ENCODE measurements at places on chromosomes 2 and 18. TPM values are rescaled to one million over a fixed set of nuclear protein-coding genes. Genes with fewer than 3 reads are reported as not detected.

Gene MAIP1
- total RNA-seq, result 17.9 TPM

Gene SERPINB2
- total RNA-seq, result not detected

Gene C2orf76
- total RNA-seq, result 6.9 TPM

Gene SDC1
- not detected for total RNA-seq

Gene ABCA12
- total RNA-seq, result not detected

Gene PLGLB2
- total RNA-seq, result 1.8 TPM

Gene LYPD1
- total RNA-seq, result not detected

Gene WDPCP
- total RNA-seq, result 4.9 TPM

Gene BBS5
- total RNA-seq, result 0.90 TPM

Gene NRP2
- 2.3 TPM for total RNA-seq
